ENCODE measurements at places on chromosomes 5 and 9.

GRCh38 chr5:16856531-16856930, 79.6 kb downstream of the MYO10 start:
- no peak for DNase-seq

GRCh38 chr9:79286992-79287707, 284.6 kb upstream of the TLE4 start:
- DNase-seq, result no peak

DNA sequence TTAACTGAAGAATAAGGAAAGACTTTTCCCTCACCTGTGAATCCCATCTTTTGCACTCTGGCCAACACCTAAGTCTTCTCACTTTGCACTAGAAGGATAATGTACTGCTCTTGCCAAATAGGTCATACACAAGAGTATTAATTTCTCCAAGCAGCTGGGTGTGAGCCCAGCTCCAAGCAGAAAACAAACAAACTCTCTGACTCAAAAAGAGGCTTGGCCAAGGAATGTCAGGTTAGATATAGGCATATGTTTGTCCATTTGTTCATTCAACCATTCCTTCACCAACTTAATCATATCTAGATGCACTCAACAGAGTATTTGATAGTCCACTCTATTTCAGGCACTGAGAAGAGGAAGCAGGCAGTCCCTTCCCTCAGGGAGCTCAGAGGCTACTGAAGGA, 84.4 kb downstream of the HTR4 start:
- DNase-seq, result no peak

GRCh38 chr9:89042984-89043383, 51.7 kb downstream of the S1PR3 start:
- no peak for DNase-seq

DNA sequence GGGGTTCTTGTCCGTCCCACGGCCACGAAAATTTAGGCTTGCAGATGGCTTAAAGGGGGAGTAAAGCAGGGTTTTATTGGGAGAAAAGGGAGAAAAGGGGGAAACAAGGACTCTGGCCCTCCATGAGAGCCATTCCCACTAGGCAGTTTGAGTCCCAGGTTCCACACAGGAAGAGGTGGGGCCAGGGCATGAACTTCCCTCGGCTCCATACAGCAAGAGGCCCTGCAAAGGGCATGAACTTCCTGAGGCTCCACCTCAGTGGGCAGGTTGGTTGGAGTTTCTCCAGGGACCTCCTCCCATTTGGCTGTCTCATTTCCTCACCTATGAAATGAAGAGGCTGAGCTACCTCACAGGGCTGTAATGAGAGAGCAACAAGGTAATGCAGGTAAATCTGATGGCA, 229.7 kb downstream of the MAT2B start:
- DNase-seq, result no peak

GRCh38 chr5:50582699-50583098, 83.7 kb upstream of the PARP8 start:
- no peak for DNase-seq

GRCh38 chr5:51027271-51027670, 356.0 kb upstream of the ISL1 start:
- DNase-seq, result no peak

DNA sequence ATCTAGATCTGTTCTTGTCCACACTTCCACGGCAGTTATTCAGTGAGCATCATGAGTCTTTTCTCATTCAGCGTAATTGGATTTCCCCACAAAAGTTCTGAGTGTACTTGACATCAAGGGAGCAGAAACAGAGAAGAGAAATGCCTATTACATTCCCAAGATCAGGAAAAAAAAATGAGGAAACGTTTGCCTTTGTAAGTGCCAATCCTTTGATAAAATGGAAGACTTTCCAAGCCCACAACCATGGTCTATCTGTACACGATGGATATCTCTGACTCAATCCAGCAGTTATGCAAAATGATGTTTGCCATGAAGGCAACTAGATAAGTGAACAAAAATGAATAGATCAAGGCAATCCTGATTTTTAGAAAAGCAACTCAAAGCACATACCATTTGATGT, 235.9 kb downstream of the DOCK8 start:
- no peak for DNase-seq

DNA sequence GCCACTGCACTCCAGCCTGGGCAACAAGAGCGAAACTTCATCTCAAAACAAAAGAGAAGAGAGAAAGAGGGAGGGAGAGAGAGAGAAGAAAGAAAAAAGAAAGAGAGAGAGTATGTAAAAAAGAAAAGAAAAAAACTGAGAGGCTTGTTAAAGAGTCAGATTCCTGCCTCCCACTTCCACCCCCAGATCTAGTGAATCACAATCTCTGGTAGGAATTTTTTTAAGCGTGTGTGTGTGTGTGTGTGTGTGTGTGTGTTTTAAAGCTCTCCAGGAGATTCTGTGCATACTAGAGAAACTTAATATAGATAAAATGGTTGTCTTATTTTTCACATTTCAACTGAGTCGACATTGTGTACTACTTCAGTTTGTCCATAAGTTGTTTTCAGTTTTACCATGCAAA, 32.0 kb downstream of the SAR1B start:
- DNase-seq, result no peak

- DNase-seq, result no peak
These were observed 88.8 kb downstream of the SECISBP2 start for GRCh38 chr9:89407070-89407469.

- no peak for DNase-seq
These were observed 183.1 kb downstream of the C9orf50 start for GRCh38 chr9:129437626-129438323.

- no peak for DNase-seq
These were observed 43.3 kb downstream of the WDR41 start for GRCh38 chr5:77448831-77449230.

GRCh38 chr5:135134691-135135381, 100.8 kb upstream of the PITX1 start:
- no peak for DNase-seq

DNA sequence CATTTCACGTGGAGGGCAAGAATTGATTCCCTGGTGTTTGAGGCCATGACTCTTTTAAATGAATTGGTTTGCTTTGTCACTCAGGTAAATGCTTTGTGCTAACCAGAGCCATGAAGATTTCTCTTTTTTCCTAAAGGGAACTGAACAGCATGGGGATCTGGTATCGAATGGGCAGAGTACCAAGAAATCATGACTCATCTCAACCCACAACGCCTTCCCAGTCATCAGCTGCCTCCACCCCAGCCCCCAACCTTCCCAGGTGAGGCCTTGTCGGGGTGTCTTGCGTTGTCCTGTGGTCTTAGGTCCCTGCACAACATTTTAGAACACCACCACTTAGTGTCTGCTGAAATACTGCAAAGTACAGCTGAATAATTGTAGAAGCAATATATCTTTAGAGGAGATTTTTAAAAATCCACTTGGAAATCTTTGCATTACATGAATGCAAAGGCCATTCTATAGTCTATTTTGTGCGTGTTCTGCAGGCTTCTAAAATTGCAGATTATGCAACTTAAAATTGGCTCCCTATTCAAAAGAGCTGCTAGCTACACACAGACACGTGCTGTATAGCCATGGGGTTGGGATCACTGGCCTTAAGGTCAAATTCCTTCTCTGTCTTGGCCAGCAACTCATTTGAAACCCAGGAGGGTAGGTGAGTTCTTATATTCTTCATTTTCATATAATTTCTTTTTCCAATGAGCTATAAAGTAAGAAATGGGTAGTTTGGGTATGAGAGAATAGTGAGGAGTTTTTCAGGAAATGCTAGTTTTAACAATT, 69.0 kb downstream of the MVB12B start:
- DNase-seq, result no peak

DNA sequence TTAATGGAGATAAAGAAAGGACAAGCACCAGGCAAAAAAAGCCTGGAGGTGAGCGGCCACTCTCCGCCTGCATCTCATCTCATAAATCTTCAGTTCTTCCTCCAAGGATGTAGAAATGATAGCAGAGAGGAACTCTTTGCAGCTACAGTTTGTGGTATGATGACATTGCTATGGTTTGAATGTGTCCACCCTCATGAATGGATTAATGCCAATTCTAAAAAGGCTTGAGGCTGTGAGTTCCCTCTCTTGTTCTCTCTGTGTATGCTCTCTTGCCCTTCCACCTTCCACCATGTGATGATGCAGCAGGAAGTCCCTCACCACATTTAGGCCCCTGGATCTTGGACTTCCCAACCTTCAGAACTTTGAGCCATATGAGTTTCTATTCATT, 126.4 kb downstream of the SPOCK1 start:
- DNase-seq, result no peak

DNA sequence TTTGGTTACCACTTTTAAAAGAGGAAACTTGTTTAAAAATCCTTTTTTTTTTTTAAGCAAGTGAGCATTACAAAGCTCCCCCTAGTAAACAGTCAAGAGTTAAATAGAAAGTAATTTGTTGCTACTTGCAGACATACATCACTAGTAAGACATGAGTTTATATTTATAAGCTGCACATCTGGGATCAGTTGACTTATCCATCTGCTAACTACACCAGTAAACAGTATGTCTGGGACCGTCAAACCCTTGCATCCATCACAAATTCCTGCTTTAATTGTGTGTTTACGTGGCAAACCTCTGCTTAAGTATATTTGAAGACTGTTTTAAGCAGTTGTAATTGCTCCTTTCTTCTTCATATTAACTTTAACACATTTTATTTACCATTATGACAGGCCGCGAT, 146.8 kb downstream of the EBF1 start:
- no peak for DNase-seq

DNA sequence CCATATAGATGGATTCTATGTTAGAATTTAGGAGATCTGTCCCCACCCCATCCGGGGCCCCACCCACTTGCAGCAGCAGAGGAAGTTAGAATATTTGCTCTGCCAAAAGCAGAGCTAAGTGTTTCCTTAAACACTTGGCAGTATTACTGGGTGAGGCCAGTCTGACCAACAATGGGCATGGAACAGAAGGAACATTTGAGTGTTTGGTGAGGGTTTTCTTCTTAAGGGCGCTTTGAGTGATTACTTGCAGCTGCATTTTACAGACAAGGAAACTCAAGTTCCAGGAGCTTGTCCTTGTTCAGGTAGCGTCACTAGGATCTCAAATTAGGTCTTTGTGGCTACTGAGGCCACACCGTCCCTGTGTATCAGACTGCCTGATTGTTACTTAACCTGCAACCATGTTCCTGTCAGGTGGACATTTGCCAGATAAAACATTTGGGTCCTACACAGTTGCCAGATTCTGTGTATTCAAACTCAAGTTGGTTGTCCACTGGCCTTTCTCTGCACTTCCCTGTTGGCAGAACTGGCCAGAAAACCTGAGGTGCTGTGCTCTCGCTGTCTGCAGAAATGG, 59.3 kb downstream of the SLC46A2 start:
- DNase-seq, result no peak

DNA sequence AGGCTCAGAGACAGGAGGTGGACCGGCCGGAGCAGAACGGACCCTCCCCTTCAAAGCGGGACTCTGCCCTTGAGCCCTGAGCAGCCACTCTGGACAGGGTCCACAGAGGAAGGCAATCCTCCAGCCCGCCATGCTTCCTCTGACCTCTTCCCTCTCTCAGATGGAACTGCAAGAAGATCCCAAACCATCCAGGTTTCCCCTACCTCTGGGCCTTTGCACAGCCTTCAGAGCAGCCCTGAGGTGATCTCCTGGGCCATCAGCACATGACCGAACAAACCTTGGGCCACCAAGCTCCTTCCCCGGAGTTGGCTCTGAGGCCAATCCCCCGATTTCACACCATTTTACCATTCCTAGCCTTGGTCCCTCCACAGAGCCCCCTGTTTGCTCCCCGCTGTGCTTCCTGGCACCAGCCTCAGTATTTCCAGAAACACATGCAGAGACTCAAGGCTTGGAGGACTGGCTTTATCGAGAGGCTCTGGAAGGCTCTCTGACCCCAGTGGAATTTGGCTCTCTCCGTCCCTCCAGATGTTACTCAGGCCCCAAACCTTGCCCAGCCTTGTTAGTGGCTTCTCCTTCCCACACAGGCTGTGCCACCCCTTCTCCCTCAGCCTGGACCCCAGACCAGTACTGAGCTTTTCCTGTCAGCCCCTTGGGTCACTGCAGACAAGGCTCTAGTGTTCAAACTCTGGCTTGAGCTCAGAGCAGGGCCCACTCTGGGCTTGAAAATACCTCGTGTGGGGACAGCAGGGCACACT, 48.6 kb upstream of the KCNMB1 start:
- DNase-seq, result no peak

GRCh38 chr5:181027452-181028031, 12.5 kb upstream of the BTNL9 start:
- no peak for DNase-seq

GRCh38 chr5:57863661-57864060, 381.1 kb upstream of the ACTBL2 start:
- no peak for DNase-seq

- no peak for DNase-seq
These were observed 1.7 kb upstream of the RABL6 start for GRCh38 chr9:136806067-136806466.
